ENCODE measurements at places on chromosomes 13 and 19.

- DNase-seq: no peak
These were observed 900 bp downstream of the PPP1R13L start for GRCh38 chr19:45403781-45404556.

GRCh38 chr13:97468331-97468730 lies 34.4 kb downstream of the RAP2A start:
- no peak for DNase-seq

DNA sequence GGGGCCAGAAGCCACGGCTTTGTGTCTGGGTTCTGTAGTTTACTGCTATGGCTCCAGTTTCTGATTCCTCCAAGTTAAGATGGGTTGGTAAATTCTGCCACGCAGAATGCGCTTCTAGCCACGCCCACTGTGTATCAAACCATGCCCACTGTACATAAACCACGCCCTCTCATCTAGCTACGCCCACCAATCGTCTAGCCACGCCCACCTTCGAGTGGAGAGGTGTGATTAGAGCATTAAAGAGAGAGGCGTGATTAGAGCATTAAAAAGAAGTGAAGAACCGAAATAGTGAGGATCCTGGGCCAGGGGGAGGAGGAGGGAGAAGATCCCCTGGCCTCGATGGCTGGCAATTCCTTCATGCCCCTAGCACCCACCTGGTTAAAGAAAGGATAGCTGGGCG lies 43.7 kb upstream of the ADGRE5 start:
- DNase-seq: no peak

GRCh38 chr13:103410002-103410401 lies 343.8 kb upstream of the SLC10A2 start:
- no peak for DNase-seq

- no peak for DNase-seq
These were observed 383.7 kb downstream of the DIAPH3 start for GRCh38 chr13:59780058-59780457.

DNA sequence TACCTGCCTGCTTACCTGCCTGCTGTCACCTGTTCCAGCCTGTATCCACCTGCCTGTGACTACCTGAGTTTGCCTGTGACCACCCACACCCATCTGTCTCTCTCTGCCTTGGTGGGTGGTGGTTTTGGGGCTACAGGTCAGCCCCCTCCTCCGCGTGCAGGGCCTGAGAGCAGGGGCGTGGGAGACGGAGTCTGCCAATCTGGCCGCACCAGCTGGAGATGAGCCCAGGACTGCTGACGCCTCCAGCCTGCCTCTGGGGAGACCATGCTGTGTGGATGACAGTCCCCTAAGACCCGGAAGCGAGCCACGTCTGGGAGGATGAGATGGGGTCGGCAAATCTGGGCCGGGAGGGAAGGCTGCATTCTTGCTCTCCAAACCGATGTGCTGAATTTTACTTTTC lies 15.9 kb upstream of the KCTD15 start:
- no peak for DNase-seq

GRCh38 chr13:27140060-27140459 lies 31.6 kb downstream of the USP12 start:
- DNase-seq: no peak

DNA sequence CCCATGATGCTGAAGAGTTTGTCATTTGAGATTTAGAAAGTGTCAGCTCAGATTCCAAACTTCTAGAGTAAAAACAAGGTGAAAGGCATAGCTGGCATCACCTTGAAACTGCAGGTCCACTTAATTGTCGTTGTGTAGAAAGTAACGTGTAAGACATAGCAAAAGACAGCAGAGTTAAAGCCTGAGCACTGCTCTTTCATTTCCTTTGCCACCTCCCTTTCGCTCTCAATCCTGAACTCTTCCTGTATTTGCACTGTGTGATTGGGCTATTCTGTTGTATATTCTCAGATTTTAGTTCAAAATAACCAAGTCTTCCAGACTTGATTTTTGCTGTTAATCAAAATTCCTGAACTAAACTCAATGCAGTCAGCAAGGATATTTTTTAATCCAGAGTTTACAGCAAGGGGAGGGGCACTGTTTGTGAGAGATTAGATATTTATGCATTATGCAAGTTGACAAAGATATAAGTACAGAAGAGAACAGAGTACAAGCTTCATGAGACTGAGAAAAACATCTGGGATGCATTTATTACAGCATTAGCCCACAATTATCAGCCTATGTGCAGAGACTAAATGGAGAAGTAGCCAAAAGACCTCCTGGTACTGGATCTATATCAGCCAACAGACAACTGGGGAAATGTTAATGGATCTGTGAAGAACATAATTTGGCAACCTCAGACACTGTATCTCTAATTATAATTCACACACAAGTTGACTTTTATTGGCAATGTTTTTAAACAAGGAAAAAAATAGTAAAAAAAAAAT lies 328.6 kb downstream of the SUCLA2 start:
- DNase-seq: no peak

DNA sequence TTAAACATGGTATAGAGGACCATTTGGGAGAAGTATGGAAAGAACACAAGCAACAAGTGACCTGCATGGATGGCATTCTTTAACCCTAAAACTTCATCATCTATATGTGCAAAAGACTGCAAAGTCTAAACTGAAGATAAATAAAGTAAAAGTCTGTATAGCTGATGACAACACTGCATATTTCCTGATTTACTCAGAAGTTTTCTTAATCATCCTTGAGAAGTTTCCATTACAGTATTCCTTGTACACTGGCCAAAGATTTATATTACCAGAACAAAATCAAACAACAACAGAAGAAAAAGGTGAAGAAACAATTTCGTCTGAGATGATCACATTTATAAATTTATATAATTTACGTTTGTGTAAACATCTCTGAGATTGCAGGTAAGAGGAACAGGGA lies 805.7 kb downstream of the PCDH9 start:
- no peak for DNase-seq

Data from right kidney (tissue), 9 donors.